ENCODE measurements at places on chromosomes 1 and 21. TPM values are rescaled to one million over a fixed set of nuclear protein-coding genes. Genes with fewer than 3 reads are reported as not detected.

RXFP4 gene
- total RNA-seq, result not detected

UHMK1 gene
- 55.4 TPM for total RNA-seq

ST6GALNAC3 gene
- 0.72 TPM for total RNA-seq

GPR89B gene
- total RNA-seq, result 20.5 TPM

ANKRD35 gene
- total RNA-seq, result 0.24 TPM

AMPD1 gene
- total RNA-seq, result not detected

EXO1 gene
- total RNA-seq, result 0.64 TPM

CYP4A11 gene
- not detected for total RNA-seq

RNU1-3 gene
- under 0.01 TPM for total RNA-seq

KCNE2 gene
- total RNA-seq, result not detected

Data from tracheal epithelial cell (primary cell).